AG04450 (cell line): ENCODE measurements at places on chromosomes 2 and 18.

- DNase-seq = no peak
Measured at GRCh38 chr2:210474776-210475175, 1.8 kb downstream of the LANCL1 start.

GRCh38 chr2:191597186-191597751 is 80.7 kb upstream of the NABP1 start:
- no peak for DNase-seq

GRCh38 chr2:64421201-64421600 is 32.8 kb upstream of the LGALSL start:
- DNase-seq = no peak

- no peak for DNase-seq
Measured at GRCh38 chr18:48572402-48573126, 33.7 kb downstream of the CTIF start.

DNA sequence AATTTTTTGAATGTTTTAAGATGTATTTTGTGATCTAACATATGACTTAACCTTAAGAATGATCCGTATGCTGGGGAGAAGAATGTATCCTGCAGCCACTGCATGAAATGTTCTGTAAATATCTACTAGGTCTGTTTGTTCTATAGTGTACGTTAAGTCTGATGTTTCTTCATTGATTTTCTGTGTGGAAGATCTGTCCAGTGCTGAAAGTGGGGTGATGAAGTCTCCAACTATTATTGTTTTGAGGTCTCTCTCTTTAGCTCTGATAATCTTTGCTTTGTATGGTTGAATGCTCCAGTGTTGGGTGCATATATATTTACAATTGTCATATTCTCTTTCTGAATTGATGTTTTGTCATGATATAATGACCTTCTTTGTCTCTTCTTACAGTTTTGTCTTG is 82.5 kb upstream of the LHCGR start:
- no peak for DNase-seq

GRCh38 chr2:139529080-139529479 is 748.9 kb upstream of the NXPH2 start:
- no peak for DNase-seq

DNA sequence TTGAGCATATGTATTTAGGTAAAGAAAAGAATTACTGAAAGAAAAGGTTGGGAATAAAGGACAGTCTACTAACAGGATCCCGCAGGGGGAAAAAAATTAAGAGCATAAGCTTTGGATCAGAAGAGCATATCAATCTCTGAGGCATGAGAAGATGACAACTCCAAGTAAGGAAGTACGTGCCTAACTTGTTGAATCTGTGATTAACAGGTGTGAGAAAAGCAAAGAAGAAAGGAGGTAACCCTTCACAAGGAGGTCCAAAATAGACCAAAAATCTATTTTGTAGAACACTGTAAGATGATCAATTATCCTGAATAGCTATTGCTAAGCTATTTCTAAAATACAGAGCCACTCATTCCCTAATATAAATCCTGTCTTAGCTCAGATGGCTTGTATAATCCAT is 32.8 kb downstream of the TRIP12 start:
- DNase-seq = no peak

DNA sequence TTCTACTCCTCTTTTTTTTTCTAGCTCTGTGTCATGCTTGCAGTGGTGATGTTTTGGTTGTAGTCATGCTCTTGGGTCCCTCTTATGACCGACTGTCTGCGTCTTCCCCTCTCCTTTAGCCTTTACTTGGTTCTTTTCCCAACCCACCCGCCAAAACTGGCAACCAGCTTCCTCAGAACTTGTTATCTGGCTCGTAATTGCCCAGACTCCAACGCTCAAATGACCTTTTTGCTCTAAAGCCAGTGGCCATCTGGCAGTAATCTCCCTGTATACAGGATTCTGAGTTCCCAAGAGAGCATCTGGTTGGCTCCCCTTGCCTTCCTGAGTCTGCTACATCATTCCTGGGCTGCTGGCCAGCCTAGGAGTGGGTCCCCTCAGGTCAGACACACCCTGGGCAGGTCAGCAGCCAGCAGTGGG is 147.2 kb downstream of the MGAT5 start:
- no peak for DNase-seq

DNA sequence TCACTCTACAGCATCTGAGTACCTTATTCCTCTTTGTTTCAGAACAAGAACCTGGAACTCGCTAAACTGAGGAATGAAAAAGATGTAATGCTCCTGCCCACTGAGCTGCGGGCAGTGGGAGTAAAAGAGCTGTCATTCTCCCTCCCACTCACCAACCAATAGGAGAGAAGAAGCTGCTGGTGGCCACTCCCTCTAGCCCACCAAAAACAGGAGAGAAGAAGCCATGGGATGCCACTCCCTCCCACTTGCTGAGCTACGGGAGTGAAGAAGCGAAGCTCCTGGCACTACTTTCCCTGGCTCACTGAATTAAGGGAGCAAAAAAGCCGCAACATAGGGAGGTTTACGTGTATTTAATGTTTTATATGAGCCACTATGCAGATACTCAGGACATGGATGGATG is 53.7 kb downstream of the RIT2 start:
- DNase-seq = no peak

- DNase-seq = no peak
Measured at GRCh38 chr2:222358876-222359275, 60.1 kb upstream of the PAX3 start.

GRCh38 chr2:161337247-161337646 is 29.0 kb downstream of the PSMD14 start:
- DNase-seq = no peak

DNA sequence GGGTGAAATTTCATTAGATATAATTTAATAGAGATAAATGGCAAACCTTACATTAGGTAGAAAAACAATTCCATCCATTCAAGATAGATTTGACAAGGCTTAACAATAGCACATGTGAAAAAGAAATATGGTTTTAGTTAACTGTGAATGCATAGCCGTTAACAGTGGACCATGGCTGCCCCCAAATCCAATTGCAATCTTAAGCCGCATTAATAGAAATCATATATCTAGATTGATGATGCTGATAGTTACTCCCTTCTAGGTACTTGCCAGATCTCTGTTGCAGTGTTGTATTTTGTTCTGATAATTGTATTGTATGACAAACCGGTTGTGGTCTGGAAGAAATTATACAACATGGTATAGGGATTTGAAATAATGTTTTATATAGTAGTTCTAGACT is 139.8 kb downstream of the GPD2 start:
- DNase-seq = no peak

GRCh38 chr2:60836491-60836890 is 44.9 kb upstream of the REL start:
- DNase-seq = no peak

- DNase-seq = no peak
Measured at GRCh38 chr2:190637281-190637734, 11.6 kb upstream of the NAB1 start.

GRCh38 chr18:10314066-10314465 is 140.4 kb upstream of the APCDD1 start:
- DNase-seq = no peak

GRCh38 chr18:74732380-74732779 is 134.7 kb downstream of the ZNF407 start:
- DNase-seq = no peak

DNA sequence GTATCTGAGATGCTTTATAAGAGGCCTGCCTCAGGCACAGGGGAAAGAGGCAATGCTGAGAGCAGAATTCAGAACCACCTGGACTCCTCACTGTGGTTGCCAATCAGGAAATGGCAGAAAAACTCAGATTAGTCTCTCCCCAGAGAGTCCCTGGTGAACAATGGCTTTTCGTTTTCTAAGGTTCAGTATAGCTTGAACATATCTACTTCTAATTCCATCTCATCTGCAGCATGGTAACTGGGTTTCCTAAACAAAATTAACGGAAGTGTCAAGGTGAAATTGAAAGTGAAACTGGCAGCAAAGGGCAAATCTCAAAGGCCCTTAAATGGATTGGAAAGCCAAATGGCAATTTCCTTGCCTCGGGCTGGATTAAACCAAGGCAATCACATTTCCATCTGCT is 480.2 kb upstream of the ACVR2A start:
- DNase-seq = no peak

- no peak for DNase-seq
Measured at GRCh38 chr2:235265348-235265965, 228.4 kb upstream of the AGAP1 start.

DNA sequence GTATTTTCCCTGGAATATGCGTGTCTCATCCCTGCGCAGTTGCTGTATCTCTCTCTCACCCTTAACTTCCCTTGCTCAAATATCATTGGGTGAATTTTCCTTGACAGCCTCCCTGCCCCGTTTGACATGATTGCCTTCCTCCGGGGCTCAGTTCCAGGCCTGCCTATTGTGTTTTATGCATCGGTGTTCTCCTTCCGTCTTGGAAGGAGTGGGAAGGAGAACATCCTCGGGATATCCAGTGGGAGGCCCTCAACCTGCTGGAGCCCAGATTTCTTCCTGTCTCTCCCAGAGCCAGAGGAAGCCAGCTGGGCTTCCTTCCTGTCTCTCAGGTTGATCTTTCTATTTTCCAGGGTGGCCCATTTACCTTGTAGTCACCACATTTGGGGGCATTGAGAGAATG is 434.7 kb upstream of the HS6ST1 start:
- DNase-seq = no peak

DNA sequence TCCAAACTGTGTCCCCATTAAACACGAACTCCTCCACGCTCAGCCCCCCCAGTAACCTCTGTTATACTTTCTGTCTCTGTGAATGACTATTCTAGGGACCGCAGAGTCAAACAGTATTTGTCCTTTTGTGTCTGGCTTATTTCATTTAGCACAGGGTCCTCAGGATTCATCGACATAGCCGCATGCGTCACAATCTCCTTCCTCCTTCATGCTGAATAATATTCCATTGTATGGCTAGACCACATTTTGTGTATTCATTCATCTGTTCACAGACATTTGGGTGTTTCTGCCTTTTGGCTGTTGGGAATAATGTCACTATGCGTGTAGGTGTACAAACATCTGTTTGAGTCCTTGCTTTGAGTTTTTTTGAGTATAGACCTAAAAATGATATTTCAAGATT is 80.9 kb downstream of the SH3RF3 start:
- DNase-seq = no peak

DNA sequence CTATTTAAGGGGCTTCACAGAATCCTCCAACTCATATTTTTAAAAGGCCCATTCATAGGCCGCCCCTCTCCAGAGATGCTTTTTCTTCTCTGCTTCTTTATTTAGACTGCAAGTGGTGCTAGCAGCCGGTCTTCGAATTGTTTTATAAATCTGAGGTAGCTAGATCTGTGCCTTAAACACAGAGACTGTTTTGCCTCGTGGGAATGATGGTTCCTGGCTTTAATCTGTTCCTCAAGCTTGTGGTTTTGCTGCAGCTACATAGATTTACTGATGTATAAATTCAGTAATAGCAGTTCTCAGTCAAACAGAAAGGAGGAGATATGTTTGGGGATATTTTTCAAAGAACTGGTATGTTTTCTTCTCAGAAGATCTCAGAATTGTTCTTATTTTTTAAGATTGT is 45.3 kb downstream of the TNFRSF11A start:
- DNase-seq = no peak

DNA sequence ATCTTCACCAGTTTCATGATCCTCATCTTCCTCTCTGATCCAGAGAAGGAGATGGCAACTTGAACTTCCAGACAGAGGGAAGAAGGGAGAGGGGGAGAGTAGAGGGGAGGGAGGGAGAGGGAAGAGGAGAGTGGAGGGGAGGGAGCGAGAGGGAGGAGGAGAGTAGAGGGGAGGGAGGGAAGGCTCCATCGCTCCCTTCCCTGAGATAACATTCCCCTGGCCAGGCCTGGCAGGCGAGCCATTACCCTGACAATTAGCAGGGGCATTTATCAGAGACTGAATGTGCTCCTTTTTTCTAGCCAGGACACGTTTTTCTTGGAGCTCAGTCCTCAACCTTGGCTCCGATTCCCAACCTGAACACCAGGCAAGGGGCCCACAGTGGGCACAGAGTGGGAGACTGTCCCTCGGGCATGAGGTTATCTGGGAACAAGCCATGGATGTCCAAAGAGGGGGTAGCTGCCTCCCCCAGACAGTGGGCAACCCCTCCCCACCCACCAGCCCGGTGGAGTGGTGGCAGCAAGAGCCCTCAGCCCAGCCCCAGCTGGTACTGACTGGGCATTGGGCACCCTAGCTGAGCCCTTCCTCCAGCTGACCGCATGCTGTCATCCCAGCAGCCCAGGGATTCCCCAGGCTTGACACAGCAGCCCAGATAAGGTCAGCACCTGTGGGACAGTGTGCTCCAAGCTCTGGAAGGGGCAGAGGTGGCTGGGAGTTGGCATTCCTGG is 81.8 kb downstream of the TNS1 start:
- no peak for DNase-seq

GRCh38 chr2:10400568-10400977 is 47.6 kb downstream of the ODC1 start:
- DNase-seq = no peak

DNA sequence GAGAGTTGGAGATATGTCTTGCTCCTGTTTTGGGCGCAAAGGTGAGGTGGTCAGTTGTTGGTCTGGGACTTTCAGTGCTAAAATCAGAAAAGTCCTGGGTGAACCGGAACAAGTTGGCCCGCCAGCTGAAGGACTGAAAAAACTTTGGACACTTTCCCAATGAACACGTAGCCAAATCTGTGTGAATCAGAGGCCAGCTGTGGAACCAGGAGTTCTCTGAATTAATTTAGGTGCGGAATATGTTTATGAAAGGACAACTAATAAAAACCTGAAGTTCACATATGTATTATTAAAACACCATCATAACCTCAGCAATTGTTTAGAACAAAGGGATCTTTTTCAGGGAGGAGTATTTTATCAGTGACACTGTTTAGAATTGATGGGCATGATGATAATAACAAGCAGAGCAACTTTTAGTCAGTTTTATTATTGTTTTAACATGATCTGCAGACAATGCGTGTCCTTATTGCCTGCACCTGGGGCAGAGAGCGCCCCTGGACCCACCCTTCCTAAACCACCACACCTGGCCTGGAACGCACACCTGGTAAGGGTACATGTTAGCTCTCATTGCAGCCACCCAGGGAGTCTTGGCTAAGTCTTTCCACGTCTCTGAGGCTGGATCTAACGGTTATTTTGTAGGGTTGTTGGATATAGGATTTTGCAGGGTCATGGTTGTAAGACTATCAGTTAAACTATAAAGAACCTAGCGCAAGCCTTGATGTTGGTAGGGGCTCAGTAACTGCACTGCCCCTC is 9.9 kb upstream of the ODC1 start:
- DNase-seq = peak; percentile 24

- DNase-seq = no peak
Measured at GRCh38 chr2:69190743-69191404, 177.9 kb downstream of the ANTXR1 start.

DNA sequence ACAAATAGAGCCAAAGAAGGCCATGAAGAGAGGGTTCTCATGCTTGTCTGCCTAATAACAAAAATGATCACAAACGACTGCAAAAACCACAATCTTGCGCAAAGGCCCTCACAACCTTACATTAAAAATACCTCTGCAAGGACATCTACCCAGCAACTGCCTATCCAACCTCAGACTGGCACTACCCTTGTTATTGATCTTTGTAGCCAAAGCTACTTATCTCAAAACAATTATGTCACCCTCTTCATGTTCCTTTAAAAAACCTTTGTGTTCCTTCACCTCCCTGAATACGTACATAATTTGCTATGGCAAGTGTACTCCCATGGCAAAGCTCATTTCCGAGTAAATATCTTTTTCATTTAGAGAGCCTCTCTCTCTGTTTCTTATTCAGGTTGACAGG is 44.1 kb downstream of the TMEM163 start:
- no peak for DNase-seq

GRCh38 chr2:148965623-148966437 is 72.7 kb upstream of the LYPD6B start:
- DNase-seq = no peak
